ENCODE measurements at places on chromosomes 4 and X. TPM values are rescaled to one million over a fixed set of nuclear protein-coding genes. Genes with fewer than 3 reads are reported as not detected.

SCML2 gene
- 2.5 TPM for total RNA-seq

GRCh38 chrX:118239178-118239870 lies 106.6 kb upstream of the WDR44 start:
- no peak for DNase-seq

DNA sequence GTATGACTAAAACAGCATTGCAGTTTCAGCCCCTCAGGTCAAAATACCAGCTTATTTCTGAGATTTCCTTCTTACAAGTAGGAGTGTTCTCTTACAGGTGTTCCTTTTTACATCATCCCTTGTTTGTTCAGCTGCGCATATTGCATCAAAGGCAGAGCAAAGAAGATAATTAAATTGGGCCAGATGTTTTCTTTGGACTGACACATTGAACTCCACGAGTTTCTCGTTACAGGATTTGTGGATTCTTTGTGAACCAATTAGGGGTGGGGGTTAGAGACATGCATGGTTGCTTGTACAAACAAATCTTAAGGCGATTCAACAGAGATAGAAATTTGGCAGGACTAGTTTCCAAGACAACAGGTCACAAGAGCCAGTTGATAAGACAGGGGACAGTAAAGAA lies 95.7 kb downstream of the SPANXN4 start:
- no peak for DNase-seq

DNA sequence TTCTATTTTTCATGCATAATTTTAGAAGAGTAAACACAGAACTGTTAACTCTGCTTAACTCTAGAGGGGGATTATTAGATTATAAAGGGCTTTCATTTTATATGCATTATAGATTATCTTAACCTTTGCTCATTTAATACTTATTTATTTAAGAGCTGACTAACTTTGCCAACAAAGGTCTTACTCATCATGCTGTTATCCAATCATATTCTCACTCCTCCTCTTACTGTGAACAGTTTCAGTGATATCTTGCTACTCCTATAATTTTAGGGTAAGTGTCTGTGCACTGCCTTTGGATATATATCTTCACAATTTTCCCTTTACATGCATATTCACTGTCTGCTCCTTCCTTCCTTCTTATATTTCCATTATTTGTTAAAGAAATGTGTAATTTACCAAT lies 1814.9 kb downstream of the STIM2 start:
- DNase-seq, result no peak

DNA sequence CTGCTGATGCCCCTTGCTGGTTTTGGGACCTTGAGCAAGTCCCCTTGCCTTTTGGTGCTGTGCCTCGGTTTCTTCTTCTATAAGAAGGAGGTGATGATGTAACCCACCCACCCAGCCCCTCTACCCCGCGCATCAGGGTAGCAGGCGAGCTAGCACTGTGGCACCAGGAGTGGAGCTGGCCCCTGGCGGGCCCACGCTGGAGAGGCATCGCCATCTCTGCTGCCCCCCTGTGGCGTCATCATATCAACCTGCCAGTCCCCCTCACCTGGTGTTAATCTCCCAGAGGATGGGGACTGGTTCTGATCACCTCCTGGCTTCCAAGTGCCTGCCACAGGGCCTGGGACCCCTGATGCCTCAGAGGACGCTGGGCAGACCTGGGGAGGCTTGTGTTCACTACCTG lies 6.3 kb upstream of the SORCS2 start:
- no peak for DNase-seq

Data from type B pancreatic cell (in vitro differentiated cells).